ENCODE measurements at places on chromosomes 6 and 20. TPM values are rescaled to one million over a fixed set of nuclear protein-coding genes. Genes with fewer than 3 reads are reported as not detected.
A peak's percentile ranks its signal among the peaks of the same experiment; 100 is the strongest.

Gene HNF4A
- not detected for total RNA-seq

Gene TULP1
- not detected for total RNA-seq

DNA sequence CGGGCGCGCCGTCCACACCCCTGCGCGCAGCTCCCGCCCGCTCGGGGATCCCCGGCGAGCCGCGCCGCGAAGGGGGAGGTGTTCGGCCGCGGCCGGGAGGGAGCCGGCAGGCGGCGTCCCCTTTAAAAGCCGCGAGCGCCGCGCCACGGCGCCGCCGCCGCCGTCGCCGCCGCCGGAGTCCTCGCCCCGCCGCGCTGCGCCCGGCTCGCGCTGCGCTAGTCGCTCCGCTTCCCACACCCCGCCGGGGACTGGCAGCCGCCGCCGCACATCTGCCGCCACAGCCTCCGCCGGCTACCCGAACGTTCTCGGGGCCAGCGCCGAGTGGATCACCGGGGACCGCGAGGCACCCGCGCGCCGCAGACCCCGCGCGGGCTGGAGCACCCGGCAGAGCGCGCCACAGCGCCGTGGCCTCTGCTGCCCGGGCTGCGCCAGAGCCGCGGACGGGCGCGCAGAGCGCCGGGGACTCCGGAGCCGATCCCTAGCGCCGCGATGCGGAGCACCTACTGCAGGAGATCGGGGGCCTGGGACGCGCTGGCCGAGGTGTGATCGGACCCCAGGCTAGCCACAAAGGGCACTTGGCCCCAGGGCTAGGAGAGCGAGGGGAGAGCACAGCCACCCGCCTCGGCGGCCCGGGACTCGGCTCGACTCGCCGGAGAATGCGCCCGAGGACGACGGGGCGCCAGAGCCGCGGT lies at the start of gene BMP2:
BMP2 (plus strand) TSS at position 151 of the 692 bp plus-strand sequence. CDS start 2,441 bp downstream, outside the sequence.
- peaks cover 72% of the 10 kb centered on the region for H3K27me3 ChIP-seq
- H3K4me1 ChIP-seq, result no peaks in the 10 kb centered on the region
- DNase-seq, result peak; percentile 32
- H3K27ac ChIP-seq, result no peak within 1 kb of the TSS
- H3K4me3 ChIP-seq, result peak within 1 kb of the TSS; percentile 4

Gene PABPC1L
- 79.3 TPM for total RNA-seq
